ENCODE measurements at places on chromosomes 2 and 18.

- DNase-seq, result no peak
These were observed 4.4 kb upstream of the NFE2L2 start for GRCh38 chr2:177268901-177269300.

GRCh38 chr2:137865954-137866540 lies 98.2 kb upstream of the HNMT start:
- no peak for DNase-seq

DNA sequence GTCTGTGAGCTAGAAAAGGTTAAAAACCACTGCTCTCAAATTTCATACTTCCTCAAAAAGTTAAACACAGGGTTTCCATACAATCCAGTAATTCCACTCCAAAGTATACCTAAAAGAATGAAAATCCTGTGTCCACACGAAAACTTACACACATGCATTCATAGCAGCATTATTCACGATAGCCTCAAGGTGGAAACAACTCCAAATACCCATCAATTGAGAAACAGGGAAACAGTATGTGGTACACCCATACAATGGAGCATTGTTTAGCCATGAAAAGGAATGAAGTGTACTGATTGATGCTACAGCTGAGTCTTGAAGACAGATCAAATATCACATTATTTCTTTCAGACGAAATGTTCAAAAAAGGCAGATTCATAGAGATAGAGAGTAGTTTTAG lies 36.7 kb downstream of the UXS1 start:
- no peak for DNase-seq

DNA sequence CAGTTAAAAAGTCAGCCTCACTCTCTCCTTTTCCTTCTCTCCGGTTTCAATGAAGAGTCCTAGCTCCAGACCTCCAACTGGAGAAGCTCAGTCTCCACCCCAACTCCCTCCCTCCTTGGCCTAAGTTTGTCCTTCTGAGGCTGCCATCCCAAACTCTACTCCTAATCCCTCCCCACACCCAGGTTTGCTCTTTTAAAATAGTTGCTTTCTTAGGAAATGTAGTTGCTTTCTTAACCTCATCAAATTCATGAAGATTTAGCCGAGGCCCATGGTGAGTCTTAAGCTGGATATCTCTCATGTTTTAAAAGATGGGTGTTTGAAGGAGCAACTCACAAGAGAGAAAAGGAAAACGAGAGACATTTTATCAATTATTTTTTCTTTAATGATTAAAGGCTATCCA lies 937 bp upstream of the LANCL1 start:
- no peak for DNase-seq

DNA sequence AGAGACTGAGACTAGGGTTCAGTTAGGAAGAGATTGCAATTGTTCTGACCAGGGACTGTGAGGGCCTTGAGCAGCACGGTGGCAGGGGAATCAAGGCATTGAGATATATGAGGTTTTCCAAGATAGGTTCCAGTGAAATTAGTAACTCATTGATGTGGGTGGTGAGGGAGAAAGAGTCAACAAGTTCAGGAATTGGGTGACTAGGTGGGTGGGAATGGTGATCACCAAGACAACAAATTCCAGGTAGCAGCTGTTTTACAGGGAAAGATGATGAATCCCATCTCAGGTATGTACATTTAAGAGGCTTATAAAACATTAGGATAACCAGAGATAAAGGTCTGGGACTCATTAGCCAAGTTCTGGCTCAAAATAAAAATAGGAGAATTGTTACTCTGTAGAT lies 251.5 kb upstream of the MGAT5 start:
- DNase-seq, result no peak

- DNase-seq, result no peak
These were observed 416.6 kb downstream of the DSC3 start for GRCh38 chr18:30625961-30626360.

DNA sequence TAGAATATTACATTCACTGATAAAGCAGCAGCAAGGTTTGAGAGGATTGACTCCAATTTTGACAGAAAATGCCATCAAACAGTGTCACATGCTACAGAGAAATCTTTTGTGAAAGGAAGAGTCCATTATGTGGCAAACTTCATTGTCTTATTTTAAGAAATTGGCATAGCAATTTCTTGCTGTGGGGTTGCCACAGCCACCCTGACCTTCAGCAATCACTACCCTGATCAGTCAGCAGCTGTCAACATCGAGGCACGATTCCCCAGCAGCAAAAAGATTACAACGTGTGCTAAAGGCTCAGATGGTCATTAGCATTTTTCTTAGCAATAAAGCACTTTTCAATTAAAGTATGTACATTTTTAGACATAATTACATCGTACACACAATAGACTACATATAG lies 74.7 kb downstream of the PRKCE start:
- no peak for DNase-seq

DNA sequence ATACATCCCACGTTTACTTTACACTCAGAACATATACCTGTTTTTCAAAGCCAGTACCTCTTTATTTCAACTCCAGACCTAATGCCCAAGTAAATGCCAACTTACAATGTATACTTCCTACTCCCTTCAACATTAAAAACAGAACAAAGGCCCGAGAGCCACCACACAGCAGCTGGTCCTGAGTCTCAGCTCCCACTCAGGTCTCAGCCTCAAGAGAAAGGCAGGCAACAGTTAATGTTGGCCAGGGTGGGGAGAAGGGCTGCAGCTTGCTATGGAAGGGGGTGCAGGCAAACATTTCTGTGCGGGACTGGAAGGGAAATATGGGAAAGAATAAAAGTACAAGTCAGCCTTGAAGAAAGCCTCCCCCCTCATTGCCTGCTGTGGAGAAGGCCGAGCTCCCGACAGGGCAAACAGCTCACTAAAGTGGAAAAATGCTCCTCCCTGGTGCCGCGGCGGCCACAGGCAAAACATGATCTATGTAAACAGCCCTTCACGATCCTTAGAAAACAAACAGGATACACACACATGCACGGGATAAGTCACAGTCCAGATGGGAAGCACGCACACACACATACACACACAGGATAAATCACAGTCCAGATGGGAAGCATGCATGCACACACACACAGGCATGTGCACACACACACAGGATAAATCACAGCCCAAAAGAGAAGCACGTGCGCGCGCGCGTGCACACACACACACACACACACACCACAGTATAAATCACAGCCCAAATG lies 67.4 kb downstream of the ADNP2 start:
- DNase-seq, result no peak

DNA sequence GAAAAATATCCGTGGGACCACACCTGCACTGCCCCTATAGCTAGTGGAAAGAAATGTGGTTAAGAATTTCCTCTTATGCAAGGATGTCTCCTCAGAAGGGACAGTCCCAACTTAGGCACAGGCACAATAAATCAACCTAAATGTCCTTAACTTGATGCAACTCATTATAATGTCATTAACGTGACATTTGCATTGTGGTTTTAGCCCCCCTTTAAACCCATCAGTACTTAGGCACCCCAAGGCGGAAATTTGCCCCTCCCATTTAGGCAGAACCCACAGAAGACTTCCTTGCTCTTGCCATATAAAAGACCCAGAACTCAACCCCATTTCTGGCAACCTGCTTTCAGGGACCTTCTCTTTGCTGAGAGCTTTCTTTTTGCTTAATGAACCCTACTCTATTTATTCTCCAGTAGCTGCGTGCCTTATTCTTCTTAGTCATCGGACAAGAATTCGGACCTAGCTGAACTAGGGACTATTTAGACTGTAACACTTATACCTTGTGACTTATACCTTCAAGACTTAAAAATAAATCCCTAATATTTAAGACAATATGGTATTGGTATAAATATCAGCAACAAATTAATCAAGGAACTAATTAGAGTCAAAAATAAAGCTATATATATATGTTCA lies 1281.6 kb upstream of the TMEFF2 start:
- DNase-seq, result no peak

- no peak for DNase-seq
These were observed 28.4 kb upstream of the ARMC9 start for GRCh38 chr2:231170055-231170454.

- no peak for DNase-seq
These were observed 16.4 kb upstream of the CD8A start for GRCh38 chr2:86807133-86807467.

GRCh38 chr2:180184506-180184905 lies 177.4 kb upstream of the CWC22 start:
- DNase-seq, result no peak

- peak; percentile 56 for DNase-seq
These were observed 47.1 kb downstream of the CDCA7 start for GRCh38 chr2:173401716-173402326.

DNA sequence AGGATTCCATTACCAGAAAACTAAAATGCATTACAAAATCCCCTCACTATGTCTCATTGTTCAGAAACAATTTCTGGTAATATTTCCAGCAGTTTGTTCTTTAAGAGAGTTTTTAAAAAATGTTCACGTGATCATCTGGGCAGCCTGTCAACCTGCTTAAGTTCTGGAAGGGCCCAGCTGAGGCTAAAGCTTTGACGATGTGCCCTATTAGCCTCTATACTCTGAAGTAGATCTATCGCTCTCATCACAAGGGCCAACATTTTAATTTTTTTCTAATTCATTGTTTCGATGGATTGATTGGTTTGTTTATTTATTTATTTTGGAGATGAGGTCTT lies 205.8 kb downstream of the PRKCE start:
- DNase-seq, result no peak

GRCh38 chr2:200905618-200906296 lies 16.6 kb downstream of the NIF3L1 start:
- DNase-seq, result peak; percentile 66

GRCh38 chr2:111667542-111668273 lies 216.3 kb downstream of the ANAPC1 start:
- no peak for DNase-seq

DNA sequence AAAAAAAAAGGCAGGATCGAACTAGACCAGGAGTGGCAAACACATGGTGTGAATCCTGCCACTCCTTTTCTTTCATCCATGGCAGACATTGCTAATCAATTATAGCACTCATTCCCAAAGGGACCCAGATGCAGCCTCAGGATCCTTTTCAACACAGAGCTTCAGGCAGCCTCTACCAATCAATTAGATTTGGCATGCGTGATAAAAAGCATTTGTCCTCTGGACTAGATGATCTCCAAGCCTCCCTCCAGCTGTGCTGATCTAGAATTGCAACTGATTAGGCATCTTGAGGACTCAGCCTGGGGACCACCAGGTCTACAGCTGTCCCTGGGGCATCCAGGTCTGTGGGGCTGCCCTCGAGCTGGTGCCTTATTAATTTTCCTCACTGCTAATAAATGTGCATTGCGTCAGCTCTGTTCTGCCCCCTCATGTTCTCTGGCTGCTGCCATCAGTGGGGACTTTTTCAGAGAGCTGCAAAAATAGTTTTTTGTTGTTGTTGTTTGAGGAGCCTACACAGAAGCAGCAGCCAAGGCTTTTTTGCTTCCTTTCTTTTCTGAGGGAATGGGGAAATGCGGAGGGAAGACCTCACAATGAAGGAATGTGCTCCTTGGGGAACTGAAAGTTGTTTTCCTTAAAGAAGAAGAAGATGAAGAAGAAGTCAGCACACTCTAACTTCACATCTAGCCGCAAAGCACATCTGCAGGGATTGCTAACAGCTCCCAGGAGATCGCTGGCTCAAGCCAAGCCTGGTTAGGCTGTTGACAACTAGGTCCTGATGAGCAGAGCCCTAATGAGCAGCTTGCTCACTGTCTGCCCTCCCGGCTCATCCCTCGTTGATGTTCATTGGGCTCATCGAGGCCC lies 8.8 kb upstream of the ATOH8 start:
- DNase-seq, result peak; percentile 62

- DNase-seq, result no peak
These were observed 344.1 kb upstream of the PLGLB2 start for GRCh38 chr2:87403893-87404175.

DNA sequence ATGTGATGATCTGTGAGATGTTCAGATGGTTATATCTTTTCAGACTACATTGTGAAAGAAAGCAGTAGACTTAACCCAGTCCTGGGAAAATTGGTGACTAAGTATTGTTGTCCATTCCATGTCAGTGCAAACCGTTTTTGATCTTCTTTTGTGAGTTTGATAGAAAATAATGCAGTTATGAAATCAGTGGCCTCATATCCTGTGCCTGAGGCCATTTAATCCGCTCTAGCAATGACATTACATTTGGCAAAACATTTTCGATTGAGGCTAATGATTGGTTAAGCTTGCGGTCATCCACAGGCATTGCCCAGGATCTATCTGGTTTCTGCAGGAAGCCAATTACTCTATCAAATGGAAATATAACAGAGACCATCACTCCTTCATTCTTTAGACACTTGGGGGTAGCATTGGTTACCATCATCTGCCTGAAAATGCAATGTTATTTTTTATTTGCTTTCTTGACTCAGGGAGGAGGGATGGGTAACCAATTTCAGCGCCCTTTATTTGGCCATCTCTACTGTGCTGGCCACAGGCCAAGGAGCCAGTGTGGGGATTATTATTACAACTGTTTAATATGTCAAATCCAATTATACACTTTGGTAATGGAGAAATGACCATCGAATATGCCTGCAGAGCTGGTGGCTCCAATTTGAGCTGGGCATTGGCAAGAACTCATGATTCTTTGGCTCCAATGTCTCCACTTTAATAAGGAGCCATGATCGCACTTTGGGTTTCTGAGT lies 33.6 kb downstream of the TRIB2 start:
- DNase-seq, result no peak

GRCh38 chr2:151657667-151658076 lies 76.6 kb downstream of the NEB start:
- DNase-seq, result no peak

DNA sequence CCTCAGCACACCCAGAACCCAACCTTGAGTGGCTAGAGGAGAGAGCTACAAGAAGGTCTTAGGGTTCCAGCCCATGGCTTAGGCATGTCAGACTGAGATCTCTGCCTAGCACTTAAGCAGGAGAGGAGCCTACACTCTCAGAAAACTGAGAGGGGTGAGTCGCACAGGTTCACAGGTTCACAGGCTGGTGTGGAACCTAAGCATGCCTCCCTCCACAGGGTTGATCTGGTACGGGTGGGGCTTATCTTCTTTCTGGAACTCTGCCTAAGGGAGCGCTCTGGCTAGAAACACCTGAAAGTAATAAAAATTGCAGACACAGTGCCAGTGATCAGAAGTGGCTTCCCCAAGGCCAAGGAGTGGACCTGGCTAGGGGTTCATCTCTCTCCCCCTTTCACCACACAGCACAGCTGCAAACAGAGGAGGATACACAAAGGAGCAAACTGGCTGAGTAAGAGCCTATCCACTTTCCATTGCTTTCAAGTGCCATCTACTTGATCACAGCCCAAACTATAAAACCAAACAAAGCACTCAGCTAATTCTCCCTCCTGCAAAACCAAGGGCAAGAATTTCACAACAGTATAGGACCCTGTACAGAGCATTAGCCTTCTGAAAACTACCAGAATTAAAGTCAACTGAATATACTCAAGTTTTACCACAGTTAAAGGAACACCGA lies 481.9 kb upstream of the SETBP1 start:
- no peak for DNase-seq

DNA sequence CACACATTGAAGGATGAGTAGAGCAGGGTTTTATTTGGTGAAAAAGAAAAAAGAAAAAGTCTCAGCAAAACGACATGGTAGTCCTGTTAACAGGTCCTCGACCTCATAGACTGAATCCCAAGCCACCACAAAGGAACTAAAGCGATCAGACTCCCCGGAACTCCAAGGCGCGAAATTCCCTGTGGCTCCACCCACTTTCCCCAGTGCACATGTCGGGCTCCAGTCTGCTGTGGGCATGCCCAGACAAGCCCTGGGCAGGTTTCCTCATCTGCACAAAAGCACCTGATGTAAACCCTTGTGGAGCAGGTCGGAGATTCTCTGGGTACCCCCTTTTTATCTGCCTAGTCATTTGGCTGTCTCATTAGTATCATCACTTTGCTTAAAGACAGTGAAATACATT lies 170.7 kb upstream of the FSIP2 start:
- no peak for DNase-seq

All from right forelimb (tissue), 1 donor.